COLO829 (cell line): ENCODE measurements at places on chromosomes 3 and 15.
A peak's percentile ranks its signal among the peaks of the same experiment; 100 is the strongest.

DNA sequence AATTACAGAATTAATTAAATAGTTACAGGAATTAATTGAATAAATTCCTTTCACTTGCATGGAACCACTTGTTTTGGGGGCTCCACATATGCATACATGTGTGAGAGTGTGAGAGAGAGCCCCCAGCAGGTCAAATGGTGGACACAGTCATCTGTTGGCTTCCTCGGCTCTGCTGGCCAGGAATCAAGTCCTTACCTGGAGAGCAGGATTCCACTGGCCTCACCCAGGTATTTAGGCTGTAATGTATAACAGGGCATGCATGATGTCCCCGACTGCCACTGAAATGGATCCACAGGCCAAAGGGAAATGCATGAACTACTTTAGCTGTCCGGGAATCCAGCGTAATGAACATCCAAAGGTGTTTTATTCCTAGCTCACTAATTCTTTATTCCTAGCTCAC, 139.7 kb upstream of the SMAD3 start:
- DNase-seq, result no peak

DNA sequence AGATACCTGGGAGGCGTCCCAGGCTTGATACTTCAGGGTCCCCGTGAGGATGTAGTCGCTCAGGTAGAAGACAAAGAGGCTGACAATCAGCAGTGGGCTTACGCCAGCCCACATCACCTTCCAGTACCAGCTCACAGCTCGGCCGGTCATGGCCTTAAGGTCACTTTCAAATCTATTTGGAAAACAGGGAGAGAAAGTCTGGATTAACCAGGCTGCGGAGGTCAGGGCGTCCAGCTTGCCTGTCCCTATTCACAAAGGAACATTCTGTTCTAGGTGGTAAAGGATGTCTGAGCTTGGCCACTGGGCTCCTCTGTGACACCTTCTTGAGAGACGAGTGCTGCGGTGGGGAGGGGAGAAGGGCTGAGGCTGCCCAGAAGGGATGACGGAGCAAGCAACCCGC, 36.5 kb downstream of the SLC6A20 start:
- DNase-seq, result no peak

DNA sequence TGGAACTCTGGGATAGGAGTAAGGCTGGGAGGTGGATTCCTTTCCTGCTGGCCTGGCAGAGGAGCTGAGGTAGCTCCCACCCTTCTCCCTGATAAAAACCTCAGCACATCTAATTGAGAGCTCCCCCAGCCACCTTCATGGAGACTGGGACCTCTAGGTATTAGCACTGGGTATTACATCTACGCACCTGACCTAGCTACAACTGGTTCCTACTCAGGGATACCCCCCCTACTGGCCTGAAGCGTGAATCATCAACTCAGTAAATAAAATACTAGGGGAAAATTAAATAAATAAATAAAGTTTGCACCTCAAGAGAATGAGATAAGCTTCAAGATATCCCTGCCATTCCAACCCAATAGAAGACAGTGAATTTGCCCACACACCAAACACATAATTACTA, 140.4 kb downstream of the NEK10 start:
- no peak for DNase-seq

- no peak for DNase-seq
These were observed 57.8 kb upstream of the RPL32 start for GRCh38 chr3:12898965-12899755.

- no peak for DNase-seq
These were observed 73.0 kb downstream of the FOXP1 start for GRCh38 chr3:71510510-71510909.

DNA sequence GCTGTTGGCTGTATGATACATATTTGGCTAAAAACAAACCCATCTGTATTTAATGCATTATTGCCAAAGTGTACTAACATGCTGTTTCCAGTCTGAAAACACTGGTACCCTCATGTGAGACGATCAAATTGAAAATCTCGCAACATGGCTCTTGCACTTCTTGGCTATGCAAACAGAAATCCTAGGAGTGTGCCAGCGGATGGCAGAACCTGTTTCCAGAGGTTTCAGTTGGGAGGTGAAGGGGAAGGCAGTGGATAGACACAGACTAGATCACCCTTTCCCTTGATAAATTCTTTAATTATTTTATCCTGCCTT, 350.3 kb downstream of the TUSC7 start:
- no peak for DNase-seq

GRCh38 chr15:98541519-98541918, 106.8 kb upstream of the IGF1R start:
- DNase-seq, result no peak

- peak; percentile 6 for DNase-seq
These were observed 372.1 kb downstream of the ROBO2 start for GRCh38 chr3:77412021-77412438.

DNA sequence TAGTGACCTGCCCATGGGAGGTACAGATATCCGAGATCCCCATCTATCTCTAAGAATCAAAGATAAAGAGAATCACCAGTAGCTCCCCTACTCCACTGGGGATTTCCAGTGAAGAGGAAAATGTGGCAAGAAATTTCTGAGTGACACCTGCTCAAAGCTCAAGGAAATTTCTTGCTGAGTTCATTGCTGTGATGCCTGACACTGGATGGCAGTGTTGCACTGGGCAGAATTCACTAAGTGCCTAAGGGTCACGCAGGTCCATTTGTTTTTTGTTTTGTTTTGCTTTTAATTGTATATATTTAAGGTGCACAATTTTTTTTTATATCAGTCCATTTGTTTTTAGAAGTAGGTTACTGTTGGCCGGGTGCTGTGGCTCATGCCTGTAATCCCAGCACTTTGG, 109.5 kb upstream of the KCNAB1 start:
- DNase-seq, result peak; percentile 28

DNA sequence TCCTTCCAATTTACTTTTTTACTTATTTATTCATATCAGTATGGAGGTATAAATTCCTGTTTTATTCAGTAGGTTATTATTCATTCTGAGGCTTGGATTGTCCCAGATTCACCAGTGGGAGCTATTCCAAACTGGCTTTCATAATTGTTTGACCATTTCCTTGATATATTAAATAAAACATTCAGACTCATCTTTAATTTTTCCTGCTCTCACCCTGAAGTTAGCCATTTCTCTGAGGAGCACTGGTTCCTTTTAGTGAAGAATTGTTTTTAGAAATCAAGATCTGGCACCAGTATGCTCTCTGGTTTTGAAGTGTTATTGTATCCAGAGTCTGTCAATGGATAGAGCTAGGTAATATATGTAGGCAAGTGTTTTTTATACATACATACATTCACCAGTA, 66.9 kb upstream of the DCBLD2 start:
- no peak for DNase-seq

GRCh38 chr3:147049821-147050220, 356.5 kb downstream of the ZIC4 start:
- no peak for DNase-seq

- DNase-seq, result no peak
These were observed 19.8 kb downstream of the MORC1 start for GRCh38 chr3:109098079-109098644.

DNA sequence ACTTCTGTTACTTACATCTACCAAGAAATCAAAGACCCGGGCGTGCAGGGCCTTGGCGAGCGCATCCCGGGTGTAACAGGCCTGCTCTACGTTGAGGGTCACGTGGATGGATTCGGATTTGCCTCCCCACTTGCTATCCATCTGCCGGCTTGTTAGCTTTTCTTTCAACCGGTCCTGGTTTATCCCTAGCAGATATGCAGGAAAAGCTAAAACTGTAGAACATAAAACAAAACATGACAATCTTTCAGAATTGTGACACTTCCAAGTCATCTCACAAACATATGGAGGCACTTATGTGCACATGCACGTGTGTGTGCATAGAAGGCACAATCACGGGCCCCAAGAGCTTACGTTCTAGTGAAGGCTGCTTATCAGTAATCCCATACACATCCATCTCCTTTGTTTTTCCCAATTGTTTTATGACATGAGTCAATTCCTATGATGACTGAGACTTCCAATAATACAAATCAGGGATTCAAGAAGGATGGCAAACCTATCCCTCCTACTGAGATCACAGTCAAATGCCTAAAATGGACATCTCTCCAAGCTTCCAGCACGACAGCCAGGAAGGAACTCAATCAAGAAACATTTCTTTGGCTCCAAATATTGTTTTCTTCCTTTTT, 11.3 kb downstream of the LDHAL6B start:
- no peak for DNase-seq

GRCh38 chr15:82146990-82147461, 101.2 kb upstream of the MEX3B start:
- DNase-seq, result no peak

GRCh38 chr15:66105286-66106265, 148.0 kb downstream of the MEGF11 start:
- DNase-seq, result no peak

DNA sequence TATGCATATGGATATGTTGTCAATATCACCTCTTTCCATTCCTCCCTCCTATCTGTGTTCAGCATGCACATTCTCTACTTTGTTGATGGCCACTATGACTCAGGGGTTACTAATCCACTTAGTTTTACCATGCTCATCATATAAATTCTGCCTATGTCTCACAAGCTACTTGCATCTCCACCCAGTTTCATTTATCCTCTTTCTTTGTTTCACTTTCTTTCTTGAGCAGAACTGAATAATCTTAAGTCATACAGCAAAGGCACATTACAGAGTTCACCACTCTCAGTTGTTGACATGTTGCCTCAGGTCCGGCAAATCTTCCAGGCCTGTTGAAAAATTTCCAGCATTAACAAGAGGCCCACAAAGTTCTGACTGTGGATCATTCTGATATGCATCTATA, 71.5 kb downstream of the SSR3 start:
- peak; percentile 74 for DNase-seq

DNA sequence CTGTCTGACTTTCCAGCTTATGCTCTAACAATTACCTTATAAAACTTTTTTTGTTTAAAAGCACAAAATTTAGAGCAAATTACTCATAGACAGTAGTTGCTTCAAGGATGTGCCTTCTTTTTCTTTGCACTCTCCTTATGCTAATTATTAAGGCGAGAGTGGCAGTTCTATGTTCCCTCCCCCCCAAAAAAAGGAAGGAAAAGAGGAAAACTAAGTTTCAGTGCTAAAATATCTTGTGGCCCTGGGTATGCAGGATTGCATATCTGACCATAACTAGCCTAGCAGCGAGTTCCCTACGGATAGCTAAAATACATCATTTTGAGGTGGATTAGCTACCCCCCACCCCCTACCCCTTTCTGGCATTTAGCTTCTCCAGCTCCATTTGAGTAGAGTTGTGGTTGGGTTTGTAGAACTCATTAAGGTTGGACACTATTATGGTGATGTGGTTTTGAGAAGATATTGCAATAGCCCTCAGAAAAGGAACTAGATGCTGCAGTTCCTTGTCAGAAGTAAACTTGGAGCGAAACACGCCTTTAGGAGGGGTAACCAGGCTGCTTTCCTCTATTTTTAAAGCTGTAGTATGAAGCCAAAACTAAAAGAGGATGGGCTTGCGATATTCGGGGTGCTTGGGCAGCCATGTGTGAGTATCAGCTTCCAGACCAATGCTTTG, 174.6 kb downstream of the AKAP13 start:
- no peak for DNase-seq

- DNase-seq, result no peak
These were observed 226.8 kb downstream of the NTRK3 start for GRCh38 chr15:88029696-88030095.

DNA sequence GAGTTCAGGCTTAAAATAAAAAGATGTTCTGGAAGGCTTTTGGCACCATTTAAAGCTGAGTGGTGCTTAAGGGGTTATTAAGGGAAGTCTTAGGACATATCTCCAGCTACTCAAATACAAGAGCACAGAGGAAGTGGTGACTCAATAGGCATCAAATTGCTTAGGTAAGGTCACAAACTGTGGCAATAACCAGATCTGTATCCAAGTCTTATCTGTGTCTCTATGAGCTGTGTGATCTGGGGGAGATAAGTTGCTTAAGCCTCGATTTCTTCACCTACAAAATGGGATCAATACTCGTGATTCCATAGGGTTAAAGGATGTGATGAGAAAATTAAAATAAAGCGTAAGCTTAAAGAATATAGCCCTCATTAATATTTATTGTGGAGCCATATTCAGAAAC, 7.6 kb downstream of the HDC start:
- no peak for DNase-seq
